ENCODE measurements at places on chromosomes 7 and 10. TPM values are rescaled to one million over a fixed set of nuclear protein-coding genes. Genes with fewer than 3 reads are reported as not detected.
A peak's percentile ranks its signal among the peaks of the same experiment; 100 is the strongest.

The RHBDD2 gene
- 185 TPM for polyA plus RNA-seq

GRCh38 chr10:5776881-5777197, 36.4 kb downstream of the GDI2 start:
- no peak overlapping the region for H3K4me3 ChIP-seq
- H3K27me3 ChIP-seq = no peaks in the 10 kb centered on the region

GRCh38 chr7:12107841-12108254, 103.2 kb upstream of the TMEM106B start:
- DNase-seq = no peak
- peaks cover 7% of the 10 kb centered on the region for H3K4me1 ChIP-seq
- no peaks in the 10 kb centered on the region for H3K36me3 ChIP-seq
- H3K27me3 ChIP-seq = no peaks in the 10 kb centered on the region
- H3K27ac ChIP-seq = no peak overlapping the region
- H3K4me3 ChIP-seq = peak overlapping the region; percentile 12

DNA sequence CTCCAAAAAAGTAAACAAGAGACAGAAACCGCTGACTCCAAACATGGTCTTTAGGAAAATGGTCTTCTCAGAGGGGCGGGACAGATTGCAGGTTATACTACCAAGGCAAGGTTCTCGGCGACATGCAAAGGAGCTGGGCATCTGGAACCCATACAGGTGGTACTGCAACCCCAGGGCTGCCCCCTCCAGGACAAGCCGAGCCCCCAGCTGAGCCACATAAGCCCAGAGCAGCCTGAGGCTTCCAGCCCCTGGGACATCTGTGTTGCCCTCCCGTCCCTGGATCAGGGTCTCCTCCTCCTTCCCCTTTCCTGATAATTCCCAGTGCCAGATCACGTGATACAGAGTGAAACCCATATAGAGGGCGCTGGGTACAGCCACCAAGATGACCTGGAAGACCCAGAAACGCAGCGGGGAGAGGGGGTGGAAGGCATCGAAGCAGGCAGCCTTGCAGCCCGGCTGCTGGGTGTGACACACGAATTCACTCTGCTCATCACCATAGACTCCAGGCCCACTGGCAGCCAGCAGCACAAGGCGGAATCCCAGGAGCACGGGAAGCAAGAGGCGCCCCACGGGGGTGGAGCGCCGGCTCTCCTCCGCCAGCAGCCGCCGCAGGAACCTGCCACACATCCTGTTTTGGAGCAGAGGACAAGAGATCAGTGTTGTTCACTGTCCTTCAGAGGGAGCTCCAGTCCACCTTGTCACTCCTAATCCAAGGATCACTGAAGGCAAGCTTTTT, at the start of gene GJC3:
Gene GJC3, minus strand, starts transcription at position 627 of the 736 bp plus-strand sequence. Its CDS starts 0 bp downstream, at position 627.
- H3K27me3 ChIP-seq = no peaks in the 10 kb centered on the region
- H3K4me3 ChIP-seq = peak within 1 kb of the TSS; percentile 46
- H3K4me1 ChIP-seq = peaks cover 4% of the 10 kb centered on the region
- H3K27ac ChIP-seq = no peak within 1 kb of the TSS
- DNase-seq = peak; percentile 78

DNA sequence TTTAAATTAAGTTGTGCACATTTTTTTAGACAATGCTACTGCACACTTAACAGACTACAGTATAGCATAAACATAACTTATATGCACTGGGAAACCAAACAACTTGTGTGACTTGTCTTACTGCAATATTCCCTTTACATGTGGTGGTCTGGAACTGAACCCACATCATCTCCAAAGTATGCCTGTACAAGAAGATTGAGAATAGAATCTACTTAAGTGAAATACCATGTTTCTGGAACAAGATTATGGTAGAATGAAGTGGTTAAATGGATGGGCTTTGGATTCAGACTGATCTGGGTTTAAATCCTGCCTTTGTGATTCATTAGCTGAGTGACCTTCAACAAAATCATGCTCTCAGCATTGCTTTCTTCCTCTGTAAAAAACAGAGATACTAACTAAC, 30.7 kb downstream of the CUL2 start:
- no peaks in the 10 kb centered on the region for H3K4me1 ChIP-seq
- DNase-seq = no peak
- peaks cover 17% of the 10 kb centered on the region for H3K36me3 ChIP-seq
- H3K27ac ChIP-seq = no peak overlapping the region
- no peak overlapping the region for H3K4me3 ChIP-seq
- no peaks in the 10 kb centered on the region for H3K27me3 ChIP-seq
